ENCODE measurements at places on chromosomes 7 and 10. TPM values are rescaled to one million over a fixed set of nuclear protein-coding genes. Genes with fewer than 3 reads are reported as not detected.

DNA sequence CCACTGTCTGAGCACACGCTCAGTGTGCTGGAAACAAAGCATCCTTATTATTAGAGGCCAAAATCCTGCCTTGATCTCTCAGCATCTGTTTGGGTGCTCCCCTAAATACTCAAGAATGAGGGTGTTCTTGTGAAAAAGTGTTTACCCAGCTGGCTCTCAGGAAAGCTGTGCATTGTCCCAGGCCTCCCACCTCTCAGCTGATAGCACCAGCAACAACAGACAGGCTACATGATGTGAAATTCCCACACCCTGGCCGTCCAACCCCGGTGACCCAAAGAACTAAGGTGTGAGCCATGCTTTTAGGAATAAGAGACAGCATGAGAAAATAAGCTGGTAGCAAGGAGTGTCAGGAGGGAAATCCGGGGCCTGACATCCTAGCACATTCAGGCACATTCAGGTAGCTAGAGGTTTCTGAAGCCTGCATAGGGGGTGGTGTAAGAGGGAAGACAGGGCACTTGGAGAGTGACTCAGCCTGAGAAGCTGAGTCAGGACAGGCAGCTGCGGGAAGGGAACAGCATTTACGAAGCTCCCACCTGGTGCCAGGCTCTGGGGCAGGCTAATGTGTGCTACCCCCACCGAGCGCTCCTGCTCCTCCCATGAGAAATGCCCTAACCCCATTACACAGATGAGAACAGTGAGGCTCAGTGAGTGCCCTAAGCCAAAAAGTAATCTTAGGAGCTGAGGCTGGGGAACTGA is 205.6 kb downstream of the GRID1 start:
- DNase-seq: no peak

DNA sequence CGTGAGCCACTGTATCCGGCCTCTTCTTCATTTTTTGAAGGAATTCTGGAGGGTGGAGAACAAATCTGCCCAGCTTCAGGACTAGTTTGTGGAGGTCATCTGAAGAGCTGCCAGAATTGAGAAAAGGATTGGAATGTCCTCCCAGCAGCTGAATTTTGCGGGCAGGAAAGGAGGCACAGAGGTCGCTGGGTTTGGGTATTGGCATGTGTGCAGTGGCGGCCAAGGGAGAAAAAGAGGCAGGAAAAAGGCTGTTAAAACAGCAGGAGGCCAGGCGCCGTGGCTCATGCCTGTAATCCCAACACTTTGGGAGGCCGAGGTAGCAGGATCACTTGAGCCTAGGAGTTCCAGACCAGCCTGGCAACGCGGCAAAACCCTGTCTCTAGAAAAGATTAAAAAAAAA is 80.4 kb downstream of the HIP1 start:
- no peak for DNase-seq

DNA sequence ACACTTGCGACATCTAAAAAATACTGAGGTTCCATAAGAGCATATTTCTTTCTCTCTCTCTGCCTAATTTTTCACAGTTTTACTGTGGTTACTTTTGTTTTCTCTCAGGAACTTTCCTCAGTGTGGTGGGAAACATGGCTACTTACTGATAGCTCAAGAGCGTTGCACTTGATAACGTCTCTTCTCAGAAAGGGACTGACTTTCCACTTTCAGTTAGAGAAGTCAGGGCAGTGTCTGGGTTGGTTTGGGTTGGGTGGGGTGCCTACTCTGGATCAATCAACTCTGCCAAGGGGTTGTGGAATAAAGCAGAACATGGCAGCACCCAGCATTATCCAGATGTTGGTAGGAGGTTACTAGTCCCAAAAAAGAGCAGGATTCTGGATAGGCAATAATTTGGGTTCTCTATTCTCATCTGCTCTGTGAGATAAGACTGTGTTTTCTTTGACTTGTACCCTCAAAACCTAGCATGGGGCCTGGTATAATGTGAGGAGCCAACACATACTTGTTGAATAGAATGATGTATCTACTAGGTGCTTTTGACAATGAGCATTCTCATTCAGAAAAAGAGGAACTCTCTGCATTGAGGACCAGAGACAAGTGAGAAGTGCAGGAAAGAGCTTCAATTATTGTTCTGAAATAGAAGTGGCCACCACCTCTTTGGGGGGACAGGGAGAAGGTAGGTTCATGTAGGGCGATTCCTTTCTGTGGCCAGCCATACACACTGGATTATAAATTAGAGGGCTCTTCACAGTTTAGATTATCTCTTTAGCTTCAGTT is 315.7 kb downstream of the REEP3 start:
- DNase-seq: no peak

- DNase-seq: no peak
Observed at GRCh38 chr10:79258894-79259293, 88.4 kb upstream of the PPIF start.

GRCh38 chr7:305410-306151 is 15.6 kb downstream of the FOXL3 start:
- DNase-seq: no peak

- no peak for DNase-seq
Observed at GRCh38 chr10:7417103-7417623, 6.3 kb upstream of the SFMBT2 start.

DNA sequence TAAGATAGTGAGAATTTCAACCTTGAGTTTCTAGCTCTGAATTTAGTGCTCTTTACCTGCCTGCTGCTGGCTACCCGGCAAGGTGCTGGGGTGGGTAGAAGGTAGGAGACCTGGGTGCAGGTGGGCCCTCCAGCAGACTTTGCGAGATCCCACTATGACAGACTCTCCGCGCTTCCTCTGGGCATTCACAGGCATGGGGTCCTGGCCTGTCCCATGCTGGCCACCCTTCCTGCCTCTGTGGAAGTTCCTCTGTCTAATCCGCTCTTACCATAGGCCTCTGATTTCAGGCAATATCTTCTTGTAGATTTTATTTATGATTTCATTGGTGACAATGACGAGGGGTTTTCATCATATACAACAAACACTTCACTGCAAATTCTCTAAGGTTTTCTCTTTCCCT is 1.2 kb upstream of the WDFY4 start:
- DNase-seq: no peak

- no peak for DNase-seq
Observed at GRCh38 chr7:78279032-78279431, 480.5 kb downstream of the PHTF2 start.

DNA sequence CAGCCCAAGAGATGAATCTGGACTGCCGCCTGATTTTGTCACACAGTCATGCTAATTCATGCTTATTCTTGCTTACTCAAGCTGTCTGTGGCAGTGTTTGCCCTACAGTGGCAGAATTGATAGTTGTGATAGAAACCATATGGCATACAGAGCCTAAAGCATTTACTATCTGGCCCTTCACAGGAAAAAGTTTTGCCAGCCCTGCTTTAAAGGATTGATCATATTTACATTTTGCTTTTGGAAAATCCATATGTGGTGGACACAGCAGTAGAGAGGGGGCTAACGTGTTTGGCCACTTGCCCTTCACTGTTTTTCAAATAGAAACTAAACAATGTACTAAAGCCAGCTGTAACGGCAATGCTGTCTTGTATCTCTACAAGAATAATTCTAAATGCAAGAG is 974.0 kb upstream of the GHITM start:
- DNase-seq: no peak

DNA sequence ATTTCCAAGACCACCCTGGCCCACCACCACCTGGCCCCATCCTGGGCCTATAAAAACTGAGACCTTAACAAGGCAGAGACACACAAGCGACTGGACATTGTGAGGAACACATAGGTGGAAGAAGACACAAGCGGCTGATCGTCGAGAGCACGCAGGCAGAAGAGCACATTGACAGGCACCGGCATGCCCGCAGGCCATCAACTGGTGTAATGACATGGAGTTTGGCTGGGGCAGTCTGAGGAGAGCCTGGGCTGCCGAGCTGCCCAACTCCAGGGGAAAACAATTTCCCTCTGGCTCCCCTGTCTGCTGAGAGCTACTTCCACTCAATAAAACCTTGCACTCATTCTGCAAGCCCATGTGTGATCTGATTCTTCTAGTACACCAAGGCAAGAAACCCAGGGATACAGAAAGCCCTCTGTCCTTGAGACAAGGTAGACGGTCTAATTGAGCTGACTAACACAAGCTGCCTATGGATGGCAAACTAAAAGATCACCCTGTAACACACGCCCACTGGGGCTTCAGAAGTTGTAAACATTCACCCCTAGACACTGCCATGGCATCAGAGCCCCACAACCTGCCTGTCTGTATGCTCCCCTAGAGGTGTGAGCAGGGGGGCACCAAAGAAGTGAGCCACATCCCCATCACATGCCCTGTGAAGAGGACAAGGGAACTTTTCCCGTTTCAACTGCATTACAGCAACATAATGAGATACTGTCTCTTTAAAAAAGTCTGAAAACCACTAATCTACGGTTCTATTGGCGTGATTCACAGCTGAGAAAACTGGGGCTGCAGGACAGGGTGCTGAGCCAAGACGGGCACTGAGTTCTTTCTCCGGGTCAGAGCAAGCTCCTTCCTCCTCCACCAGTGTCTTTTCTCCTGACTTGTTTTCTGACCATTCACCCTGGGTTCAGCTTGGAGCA is 18.5 kb upstream of the TNS3 start:
- DNase-seq: no peak

- DNase-seq: no peak
Observed at GRCh38 chr10:128567551-128567950, 441.3 kb upstream of the MKI67 start.

GRCh38 chr10:59621771-59622170 is 87.9 kb downstream of the SLC16A9 start:
- DNase-seq: no peak

DNA sequence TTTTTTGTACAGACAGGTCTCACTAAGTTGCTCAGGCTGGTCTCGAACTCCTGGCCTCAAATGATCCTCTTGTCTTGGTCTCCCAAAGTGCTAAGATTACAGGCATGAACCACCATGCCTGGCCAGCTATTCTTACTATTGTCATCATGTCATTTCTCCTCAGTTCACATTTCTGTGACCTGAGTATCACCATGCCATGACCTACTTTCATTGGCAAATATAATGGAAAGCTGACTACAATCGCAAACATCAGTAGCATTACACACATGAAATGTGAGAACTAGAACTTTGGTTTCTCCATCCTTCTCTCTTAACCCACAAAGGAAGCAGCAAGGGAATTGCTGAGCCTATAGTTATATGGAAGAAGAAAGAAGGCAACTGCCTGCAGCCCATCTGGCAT is 26.0 kb upstream of the WIPF3 start:
- DNase-seq: no peak

- no peak for DNase-seq
Observed at GRCh38 chr10:33801705-33802104, 467.2 kb upstream of the NRP1 start.

- DNase-seq: no peak
Observed at GRCh38 chr10:18005781-18006456, 54.2 kb downstream of the SLC39A12 start.

DNA sequence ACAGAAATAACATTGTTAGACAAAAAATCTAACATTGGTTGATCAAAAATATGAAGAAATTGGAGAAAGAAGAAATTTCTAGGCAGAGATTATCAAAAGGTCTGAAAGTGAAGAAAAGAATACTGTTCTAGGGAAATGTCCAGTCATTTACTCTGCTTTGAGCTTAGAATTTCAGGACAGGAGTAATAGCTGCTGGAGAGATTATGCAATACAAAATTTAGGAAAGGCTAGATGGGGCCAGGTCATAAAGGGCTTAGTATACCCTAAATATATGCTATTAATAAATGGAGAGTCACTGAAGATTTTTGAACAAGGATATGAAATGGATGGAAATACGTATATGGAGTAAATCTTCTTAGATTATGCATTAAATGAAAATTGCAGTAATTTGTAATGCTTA is 279.2 kb downstream of the CACNA2D1 start:
- DNase-seq: no peak

GRCh38 chr10:17599089-17599488 is 18.1 kb downstream of the HACD1 start:
- no peak for DNase-seq

DNA sequence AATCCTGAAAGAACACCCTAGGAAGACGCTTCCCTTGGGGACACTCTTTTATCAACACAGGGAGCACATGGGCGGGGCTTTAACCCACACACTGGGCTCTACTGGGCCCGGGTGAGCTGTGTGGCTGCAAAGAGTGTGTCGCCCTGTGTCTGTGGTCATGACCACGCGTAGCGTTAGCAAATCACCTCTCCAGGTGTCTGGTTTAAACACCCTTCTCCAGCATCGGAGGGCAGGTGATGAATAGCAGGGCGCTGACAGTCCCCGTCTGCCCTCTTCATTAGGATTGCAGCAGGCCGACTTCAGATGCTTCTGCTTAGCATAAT is 127.7 kb downstream of the ADARB2 start:
- no peak for DNase-seq

DNA sequence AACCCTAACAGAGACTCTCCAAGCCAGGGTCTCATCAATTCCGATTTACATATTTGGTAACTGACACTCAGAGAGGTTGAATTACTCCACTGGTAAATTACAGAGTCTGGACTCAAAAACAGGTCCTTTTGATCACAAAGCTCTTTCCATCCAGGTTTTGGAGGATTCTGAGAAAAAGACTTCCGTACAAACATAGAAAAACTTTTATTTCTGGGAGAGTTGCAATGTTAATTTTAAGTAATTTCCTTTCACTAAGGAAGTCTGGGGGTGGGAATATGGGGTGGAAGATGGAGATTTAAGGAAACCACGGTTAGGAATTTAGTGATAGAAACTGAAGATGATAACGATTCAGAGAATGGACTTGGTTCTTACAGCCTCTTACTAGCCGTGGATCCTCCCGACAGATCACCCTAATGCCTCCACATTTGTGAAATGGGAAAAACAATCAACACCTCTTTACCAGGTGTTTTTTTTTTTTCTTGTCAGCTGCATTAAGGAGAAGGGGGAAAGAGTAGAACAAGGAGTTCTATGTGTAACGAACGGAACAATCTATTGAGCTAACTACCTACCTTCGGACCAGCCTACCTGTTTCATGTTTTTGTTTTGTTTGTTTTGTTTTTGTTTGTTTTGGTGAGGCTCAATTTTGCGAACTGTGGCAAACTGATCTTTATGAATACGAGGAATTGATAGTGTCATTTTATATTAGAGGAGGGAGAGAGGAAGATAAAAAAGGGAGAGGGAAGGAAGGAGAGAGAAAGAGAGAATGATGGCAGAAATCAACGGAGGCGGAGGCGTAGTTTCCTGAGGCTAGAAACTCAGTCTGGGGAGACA is 1.7 kb upstream of the RBM20 start:
- DNase-seq: no peak

The GNGT1 gene
- total RNA-seq: not detected

The PALD1 gene
- 20.9 TPM for total RNA-seq

The ADD3 gene
- 52.8 TPM for total RNA-seq

The ENTPD1 gene
- 192 TPM for total RNA-seq

The CYP2C9 gene
- 0.23 TPM for total RNA-seq

The CALHM3 gene
- total RNA-seq: 0.16 TPM
